Astrocyte of the hippocampus (primary cell): ENCODE measurements at places on chromosomes 6 and 20.

- DNase-seq: no peak
These were observed 360.4 kb downstream of the ESR1 start for GRCh38 chr6:152167641-152168603.

GRCh38 chr20:24990810-24991252, 1.7 kb downstream of the APMAP start:
- no peak for DNase-seq

DNA sequence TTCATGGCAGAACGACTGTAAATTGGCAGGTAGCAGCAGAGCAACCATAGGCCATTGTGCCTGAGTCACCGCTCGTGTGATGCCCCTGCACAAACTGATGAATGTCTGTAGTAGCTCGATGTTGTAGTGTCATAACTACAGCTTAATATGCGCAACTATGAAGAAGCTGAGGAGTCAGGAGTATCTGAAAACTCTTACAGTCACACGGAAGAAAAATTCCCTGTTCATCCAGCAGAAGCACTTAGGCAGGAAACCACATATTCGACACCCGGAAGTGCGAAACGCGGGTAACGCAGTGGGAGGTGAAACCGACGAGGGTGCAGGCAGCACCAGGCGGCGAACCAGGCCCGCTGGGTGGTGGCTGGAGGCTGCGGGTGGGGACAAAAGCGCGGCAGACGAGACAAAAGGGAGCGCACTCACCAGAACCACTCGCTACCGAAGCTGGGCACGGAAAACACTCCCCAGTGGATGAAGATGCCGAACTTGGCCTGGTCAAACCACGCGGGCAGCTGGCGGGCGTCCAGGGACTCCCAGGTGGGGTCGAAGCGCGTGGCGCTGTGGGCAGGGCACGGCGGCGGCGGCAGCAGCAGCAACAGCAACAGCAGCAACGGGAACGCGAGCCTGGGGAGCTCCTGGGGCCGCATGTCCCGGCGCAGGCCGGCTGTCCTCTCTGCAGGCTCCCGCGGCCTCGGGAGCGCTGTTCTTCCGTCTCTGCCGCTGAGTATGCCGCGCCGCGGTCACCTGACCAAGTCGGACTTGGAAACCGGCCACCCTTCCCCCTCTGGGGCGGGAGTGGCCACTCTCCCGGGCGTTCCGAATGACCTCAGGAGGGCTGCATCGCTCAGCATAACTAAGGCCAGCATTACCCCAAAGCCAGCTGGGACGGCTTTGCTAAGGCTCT, at the start of gene FUCA2:
Gene FUCA2, minus strand, starts transcription at position 730 of the 901 bp plus-strand sequence. Its CDS starts 86 bp downstream, at position 644.
- peak; percentile 94 for DNase-seq

GRCh38 chr6:104532462-104532861, 327.3 kb downstream of the HACE1 start:
- DNase-seq: no peak

- DNase-seq: peak; percentile 64
These were observed 99.2 kb upstream of the TMEM181 start for GRCh38 chr6:158460602-158461169.

DNA sequence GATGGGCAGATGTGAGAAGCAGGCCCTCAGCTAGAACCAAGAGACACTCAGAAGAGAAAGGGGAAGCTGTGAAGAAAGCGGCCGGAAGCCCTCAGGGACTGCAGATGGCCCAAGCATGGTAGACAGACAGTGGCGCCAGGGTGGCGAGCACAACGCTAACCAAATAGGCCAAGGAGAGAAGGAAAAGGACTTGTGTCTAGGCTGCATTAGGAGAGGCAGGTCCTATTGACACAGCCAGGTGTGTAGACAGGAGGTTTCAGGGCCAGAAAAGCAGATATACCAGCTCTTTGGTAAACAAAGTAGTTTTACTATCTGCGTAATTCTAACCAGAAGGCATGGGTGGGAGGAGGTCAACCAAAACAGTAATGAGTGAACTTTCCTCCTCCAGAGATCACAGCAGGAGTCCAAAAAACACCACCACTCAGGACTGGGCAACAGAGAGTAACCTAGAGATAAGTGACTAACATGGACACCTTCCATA, 15.8 kb upstream of the MAP7 start:
- no peak for DNase-seq

DNA sequence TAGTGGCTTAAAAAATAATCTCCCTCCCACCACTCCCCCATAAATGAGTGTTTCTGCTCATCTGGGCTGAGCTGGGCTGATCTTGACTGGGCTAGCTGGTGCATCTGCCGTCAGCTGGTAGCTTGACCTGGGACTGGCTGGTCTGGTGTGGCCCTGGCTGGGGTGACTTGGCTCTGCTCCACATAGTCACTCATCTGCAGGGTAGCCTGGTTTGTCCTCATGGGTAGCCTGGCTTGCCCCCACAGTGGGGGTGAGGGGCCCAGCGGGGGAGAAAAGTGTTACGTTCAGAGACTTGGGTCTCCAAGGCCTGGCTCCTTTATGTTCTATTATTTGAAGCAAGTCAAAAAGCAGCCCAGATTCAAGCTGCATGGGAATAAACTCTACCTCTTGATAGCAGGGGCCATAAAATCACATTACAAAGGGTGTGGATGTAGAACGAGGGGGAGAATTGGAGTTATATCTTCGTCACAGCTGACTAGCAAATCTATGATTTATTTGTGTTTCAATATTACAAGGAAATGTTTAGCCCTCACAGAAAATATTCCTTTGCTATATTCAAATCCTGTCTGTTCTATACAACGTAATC, 32.9 kb downstream of the EDN3 start:
- DNase-seq: no peak

- no peak for DNase-seq
These were observed 7.5 kb downstream of the YTHDF1 start for GRCh38 chr20:63208346-63208909.

- no peak for DNase-seq
These were observed 7.7 kb upstream of the STK35 start for GRCh38 chr20:2093883-2094282.

DNA sequence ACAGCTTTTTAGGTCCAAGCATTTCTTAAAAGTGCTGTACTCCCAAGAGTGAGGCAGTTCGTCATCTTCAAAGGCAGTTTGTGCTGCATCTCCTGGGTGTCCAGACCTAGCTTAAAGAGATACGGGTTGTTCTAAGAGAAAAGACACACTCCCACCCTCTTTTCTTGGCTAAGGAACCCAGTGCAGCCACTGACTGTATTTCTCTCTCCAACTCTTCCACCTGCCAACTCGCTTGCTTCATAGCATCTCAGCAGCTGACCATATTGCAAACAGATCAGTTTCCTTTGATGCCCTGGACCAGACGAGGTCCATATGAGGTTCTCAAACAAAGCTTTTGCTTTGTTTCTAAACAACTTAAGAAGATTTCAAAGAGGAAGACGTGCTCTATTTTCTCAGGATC, 101.1 kb downstream of the ISM1 start:
- DNase-seq: no peak

- peak; percentile 12 for DNase-seq
These were observed 52.8 kb upstream of the FILIP1 start for GRCh38 chr6:75546381-75546780.

DNA sequence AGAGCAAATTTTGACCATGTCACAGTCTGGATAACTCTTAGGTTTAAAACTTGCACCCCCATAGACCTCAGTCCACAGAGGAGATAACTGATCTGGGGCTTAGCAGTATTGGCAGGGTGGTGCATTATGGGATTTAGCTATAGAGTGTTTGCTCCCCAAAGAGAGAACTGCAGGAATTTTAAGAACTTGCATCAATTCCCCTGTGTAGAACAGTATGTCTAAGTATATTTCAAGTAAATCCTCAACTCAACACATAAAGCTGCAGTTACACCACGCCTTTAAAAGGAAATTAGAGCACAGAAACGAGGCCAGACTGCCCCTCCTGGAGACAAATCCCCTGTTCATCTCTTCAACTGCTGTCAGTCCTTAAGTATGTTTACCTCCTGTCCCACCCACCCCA, 144.9 kb downstream of the TRMT11 start:
- DNase-seq: no peak

DNA sequence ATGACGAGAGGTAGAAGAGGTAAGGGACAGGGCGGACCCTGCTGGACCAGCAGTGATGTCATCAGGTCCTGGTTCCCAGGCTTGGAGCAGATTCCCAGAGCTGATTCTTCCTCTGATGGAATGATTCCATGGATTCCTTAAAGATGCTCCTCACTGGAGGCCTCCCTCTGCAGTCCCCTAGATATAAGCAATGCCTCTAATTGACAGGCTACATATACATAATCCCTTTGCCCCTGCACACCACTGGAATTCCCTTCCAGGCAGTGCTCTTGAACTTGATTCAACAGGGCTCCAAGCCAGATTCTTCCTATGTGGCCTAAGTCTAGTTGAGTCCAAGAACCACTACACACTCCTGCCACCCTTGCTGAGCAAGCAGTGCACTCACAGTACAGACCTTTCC, 52.3 kb upstream of the L3MBTL3 start:
- DNase-seq: peak; percentile 16

DNA sequence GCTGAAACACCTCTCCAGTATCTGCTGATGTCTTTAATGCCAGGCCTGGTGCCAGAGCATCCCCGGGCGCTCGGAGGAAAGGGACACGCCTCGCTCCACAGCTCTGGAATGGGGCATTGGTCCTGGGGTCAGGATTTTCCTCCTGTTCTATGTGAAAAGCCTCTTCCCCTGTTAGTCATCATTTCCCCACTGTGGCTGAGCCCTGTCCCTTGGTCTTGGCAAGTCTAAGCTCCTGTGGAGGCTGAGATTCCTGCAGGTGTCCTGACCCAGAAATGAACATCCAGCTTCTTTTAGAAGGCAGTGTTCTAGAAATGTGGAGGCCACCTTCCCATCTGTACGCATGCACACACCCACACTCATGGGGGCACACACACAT, 19.4 kb downstream of the SYNDIG1 start:
- DNase-seq: no peak

- DNase-seq: no peak
These were observed 7.6 kb upstream of the ADIG start for GRCh38 chr20:38573413-38573812.

DNA sequence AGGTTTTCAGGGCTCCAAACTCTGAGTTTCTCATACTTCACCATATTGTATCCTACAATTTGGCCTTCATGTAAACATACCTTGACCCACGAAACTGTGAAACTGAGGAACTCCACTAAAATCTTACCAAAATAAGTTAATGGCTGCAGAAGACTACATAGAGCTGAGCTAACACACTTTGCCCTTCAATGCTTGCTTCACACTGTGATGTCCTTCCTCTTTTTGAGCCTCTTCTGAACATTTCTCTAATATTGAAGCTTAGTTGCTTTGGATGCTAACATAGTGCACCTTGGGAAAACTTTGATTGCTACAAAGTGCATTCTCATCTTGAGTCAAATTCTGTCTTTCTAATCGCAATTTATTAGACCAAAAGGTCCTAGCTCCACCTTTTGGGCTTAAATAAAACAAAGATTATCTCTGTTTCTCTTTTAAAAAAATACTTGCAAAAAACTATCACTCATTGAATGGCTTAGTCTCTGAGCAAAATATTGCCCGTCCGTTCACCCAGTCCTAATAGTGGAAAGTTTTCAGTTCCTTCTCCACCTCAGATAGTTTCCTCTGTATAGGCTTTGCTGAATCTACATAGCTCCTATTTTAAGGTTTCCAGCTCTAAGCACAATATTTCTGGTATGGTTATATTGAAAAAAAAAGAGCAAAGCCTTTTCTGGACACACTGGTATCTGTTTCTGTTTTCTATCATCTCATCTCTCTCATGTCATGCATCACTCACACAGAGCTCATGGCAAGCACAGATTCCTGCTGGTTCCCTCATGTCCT, 494.6 kb downstream of the RFPL4B start:
- no peak for DNase-seq

GRCh38 chr6:53811082-53811481, 16.3 kb downstream of the LRRC1 start:
- peak; percentile 49 for DNase-seq

DNA sequence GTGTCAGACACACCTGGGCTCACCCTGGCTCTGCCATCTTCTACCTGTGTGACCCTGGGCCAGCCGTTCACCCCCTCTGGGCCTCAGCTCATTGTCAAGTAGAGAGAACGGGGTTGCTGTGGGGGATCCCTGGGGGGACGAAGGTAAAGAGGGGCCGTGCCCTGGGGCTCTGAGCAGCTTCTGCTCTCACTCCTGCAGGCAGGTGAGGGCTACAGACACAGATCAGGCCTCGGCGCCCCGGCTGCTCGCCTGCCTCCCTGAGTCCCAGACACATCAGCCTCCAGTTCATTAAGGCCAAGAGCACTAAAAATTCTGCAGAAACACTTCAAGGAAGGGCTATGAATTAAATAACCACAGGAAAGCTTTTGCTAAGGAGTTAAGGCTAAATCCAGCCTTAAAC, 394.4 kb downstream of the CDH4 start:
- DNase-seq: no peak

GRCh38 chr6:18551228-18551627, 164.1 kb downstream of the RNF144B start:
- DNase-seq: peak; percentile 78

DNA sequence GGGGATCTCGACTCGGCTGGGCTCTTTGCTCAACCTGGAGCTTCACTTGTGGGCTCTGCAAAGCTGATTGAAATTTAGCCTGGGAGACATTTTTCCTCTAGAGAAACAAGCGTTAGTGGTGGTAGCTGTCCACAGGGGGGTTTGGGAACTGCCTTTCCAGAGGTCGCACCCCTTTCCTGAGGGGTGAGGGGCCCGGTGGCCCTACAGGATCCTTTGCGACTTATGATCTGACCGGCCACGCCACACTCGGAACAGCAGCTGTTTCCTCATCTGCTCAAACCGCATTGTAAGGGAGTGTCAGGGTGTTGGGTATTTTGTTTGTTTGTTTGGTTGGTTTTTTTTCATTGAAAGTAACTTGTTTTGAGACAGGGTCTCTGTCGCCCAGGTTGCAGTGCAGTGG, 21.0 kb downstream of the PNLDC1 start:
- DNase-seq: no peak

GRCh38 chr6:121531658-121532169, 96.3 kb downstream of the GJA1 start:
- no peak for DNase-seq

DNA sequence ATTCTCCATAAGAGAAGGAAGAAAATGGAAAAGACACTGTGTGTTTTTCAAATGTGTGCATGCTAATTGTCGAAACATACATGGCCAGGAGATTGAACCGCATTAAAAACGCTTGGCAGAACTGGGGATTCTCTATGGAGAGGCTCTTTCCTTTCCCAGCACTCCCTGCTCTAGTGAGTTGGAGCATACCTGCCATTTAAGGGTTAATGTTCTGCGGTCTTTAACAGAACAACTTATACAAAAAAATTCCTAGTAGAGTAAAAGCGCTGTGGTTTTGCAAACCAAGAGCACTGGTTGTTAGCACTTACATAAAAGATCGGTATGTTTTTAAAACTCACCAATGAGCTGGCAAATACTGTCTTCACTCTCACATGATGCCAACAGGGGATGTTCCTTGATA, 1.5 kb downstream of the TAGAP start:
- peak; percentile 9 for DNase-seq
